ENCODE measurements at places on chromosomes 6 and 20.

DNA sequence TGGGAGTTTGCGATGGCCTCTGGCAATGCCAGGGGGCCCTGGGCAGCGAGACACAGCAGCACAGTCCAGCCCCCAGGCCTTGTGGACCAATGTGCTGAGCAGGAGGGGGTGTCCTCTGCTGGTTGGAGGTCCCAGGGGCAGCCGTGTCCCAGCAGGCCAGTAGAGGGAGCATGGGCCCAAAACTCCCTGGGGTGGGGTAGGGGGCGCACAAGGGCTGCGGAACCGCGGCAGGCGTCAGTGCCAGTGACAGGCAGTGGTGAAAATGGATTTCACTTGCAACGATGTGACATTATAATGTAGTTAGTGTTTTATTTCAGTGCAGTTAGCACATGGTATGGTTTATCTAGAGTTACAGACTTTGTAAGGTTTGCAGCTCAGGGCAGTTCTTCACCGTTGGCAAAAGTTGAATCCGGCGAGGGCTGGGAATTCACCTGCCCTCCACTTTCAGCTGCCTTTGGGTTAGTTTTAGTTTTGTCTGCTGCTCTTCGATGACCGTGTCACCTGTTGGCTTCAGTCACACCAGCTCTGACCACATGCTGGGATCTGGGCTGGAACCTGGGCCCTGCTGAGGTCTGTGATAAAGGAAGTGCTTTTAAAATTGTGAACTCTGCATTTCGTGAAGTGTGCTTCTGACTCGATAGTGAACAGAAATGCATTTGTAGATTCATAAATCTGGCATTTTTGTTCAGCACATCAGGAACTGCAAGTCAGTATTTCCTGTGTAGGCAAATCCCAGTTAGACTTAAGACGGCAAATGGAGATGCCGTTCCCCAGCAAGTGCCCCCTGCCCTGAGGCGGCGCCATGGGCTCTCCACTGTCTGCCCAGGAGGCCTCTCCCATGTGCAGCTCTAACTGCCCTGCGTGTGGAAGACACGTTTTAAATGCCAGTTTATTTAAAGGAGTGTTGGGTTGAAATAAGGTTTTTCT, 46.8 kb downstream of the PYGB start:
- peak; percentile 82 for DNase-seq

GRCh38 chr6:159595173-159595572, 97.9 kb downstream of the SOD2 start:
- no peak for DNase-seq

GRCh38 chr6:125611573-125612344, 137.7 kb upstream of the HEY2 start:
- peak; percentile 51 for DNase-seq

DNA sequence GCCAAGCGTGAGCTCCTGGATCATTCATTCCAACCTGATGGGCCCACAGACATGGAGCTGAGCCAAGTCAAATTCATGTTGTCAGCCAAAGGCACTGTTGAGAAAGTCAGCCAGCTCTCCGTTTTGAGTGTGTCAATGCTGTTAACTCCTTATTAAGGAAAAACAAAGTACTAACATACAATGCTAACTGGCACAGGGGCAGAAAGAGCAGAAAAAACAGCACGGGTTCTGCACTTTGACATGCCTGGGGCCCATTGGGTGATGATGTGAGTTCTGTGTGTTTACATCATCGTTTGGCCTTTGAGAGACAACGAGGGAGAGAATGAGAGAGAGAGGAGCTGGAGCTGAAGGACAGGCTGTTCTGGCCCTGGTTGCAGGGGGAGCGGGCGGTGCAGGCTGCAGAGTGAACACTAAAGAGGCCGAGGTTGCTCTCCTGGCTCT, 85.9 kb downstream of the SMOC2 start:
- peak; percentile 85 for DNase-seq
